ENCODE measurements at places on chromosomes 1 and 21.

DNA sequence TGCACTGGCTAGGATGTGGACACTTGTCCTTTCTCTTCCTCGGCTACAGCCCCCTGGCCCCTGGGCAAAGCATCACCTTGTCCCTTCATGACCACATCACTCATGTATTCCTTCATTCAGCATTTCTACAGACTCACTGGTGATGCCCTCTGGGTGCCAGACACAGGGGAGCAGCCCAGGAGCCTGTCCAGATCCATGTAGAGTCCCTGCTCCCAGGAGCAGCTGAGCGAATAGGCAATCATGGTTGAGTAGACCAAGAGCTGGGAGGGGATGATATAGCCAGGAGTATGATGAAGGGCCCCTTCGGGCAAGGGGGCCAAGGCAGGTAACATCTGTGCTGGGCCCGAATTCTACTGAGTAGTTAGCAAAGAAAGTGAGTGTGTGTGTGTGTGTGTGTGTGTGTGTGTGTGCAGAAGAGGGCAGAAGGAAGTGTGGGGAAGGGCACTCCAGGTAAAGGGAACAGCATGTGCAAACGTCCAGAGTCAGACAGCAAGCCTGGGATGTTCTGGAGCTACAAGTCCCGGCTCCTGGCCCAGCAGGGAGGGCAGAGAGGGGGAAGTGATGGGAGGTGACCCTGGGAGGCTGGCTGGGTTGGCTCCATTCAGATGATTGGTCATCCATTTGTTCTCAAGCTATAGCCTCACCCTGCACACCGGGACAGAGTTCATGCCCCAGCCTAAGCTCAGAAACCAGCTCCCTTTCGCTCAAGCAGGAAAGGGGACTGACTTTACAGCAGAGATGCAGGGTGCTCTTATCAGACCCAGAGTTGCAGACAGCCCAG lies 21.0 kb upstream of the PIK3CD start:
- DNase-seq, result no peak

GRCh38 chr1:151893176-151893924 lies 16.0 kb downstream of the THEM4 start:
- DNase-seq, result no peak

GRCh38 chr1:145997718-145998023 lies 1.3 kb upstream of the TXNIP start:
- no peak for DNase-seq

DNA sequence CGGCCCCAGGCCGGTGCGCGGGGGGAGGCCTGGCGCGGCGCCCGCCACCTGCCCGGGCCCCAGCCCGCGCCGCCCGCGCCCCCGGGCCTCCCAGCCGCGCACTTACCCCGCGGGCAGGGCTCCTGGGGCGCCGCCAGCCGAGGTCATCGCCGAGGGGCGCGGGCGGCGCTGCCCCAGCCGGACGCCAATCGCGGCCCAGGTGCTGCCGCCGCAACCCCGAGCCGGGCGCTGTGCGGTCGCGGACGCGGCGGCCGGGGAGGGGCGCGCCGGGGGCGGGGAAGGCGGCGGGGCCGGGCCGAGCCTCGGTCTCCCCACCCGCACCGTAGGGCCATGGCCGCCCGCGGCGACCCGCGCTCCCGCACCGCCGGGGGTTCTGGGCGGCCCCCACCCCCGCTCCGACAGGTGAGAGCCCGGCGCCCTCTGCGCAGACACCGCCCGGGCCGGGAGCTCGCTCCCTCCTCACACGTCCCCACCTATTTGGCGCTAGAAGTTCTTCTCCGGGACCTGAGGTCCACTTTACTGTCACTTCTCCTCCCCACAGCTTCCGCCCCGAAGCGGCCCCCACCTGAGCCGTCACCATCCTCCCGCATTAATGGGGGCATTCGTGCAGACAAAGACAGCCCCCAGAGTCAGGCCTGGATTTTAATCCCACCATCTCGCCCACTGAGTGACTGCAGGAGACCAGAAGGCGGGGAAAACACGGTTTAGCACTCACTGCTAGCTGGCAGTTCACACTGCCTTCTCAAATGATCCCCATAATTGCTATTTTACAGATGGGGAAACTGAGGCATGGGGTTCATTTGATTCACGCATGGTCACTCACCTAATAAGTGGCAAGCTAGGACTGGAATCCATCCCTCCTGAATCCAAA lies at the start of gene TTC39A:
Gene TTC39A, minus strand, starts transcription at position 232 of the 871 bp plus-strand sequence. Its CDS starts 85 bp downstream, at position 147.
- DNase-seq, result peak; percentile 38

GRCh38 chr1:225875044-225875815 lies 7.0 kb downstream of the TMEM63A start:
- DNase-seq, result no peak

GRCh38 chr21:36076878-36077655 lies 7.2 kb downstream of the CBR1 start:
- DNase-seq, result no peak

DNA sequence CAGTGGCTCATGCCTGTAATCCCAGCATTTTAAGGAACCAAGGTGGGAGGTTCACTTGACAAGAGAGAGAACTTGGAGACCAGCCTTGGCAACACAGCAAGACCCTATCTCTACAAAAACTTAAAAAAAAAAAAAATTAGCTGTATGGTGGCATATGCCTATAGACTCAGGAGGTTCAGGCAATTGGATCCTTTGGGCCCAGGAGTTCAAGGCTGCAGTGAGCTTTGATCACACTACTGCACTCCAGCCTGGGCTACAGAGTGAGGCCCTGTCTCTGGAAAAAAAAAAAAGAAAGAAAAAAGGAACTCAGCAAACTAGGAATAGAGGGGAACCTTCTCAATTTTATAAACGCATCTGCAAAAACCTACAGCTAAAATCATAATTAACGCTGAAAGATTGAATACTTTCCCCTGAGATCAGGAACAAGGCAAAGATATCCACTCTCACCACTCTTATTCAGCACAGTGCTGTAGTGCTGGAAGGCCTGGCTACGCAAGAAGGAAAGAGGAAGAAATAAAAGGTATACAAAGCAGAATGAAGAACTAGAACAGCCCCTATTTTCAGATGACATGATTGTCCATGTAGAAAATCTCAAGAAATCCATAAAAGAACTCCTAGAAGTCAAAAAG lies 21.6 kb downstream of the HSF2BP start:
- no peak for DNase-seq
